ENCODE measurements at places on chromosomes 4 and X. TPM values are rescaled to one million over a fixed set of nuclear protein-coding genes. Genes with fewer than 3 reads are reported as not detected.

DNA sequence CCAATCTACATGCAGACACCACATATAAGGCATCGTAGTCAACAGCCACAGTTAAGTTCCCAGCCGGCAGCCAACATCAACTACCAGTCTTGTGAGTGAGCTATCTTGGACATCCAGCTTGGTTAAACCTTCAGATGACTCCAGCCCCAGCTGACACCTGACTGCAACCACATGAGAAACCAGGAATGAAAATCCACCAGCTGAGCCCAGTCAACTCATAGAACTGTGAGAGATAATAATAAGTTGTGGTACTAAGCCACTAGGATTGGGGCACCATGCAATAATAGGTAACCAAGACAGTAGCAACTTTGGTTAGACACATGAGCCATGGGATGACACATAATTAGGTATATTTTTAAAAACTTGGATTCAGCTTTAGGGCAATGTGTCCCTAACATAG lies 188.1 kb upstream of the BCOR start:
- no peak for DNase-seq

DNA sequence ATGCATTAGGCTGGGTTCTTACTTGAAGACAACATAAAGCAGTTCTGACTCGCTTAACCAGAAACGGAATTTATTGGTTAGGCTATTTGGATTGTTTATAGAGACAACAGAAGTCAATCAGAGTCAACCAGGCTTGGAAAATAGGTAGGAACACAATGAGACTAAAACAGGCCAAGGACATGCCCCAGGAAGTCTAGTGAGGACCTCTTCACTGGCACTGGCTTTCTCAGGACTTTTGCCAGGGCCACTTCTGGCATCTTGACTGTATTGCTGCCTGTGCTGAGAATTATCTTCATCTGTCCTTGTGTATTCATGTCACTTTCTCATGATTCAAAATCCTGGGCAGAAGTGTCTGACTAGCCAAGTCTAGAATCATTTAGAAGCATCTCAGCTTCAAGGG lies 19.6 kb downstream of the PGAM4 start:
- DNase-seq: no peak

Gene TMEM271
- not detected for total RNA-seq

DNA sequence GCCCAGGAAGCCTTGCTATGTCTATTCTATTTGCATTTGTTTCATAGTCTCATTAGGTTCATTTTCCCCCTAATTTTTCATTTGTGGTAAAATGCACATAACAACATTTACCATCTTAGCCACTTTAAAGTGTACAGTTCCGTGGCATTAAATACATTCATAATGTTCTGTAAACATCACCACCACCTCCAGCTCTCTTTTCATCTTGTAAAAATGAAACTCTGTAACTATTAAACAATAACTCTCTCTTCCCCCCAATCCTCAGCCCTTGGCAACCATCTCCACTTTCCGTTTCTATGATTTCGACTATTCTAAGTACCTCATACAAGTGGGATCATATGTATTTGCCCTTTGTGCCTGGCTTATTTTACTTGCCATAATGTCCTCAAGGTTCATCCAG lies 19.9 kb downstream of the ARHGEF38 start:
- DNase-seq: no peak

DNA sequence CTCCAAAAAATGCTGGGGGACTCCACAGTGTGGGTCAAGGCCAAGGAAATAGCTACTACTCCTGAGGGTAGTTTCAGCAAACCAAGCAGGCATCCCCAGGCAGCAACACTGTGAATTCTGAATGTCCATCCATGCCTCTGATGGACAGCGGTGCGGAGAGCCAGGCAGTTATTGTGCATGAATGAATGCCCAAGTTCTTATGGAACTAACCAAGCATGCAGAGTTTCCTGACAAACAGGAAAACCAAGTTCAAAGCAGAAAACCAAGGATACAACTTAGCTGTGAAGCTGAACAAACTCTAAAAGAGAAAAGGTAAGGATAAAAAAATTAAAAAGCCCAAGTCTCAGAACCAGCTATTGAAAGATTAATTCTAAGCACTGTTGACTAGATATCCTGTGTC lies 642.6 kb upstream of the HS3ST1 start:
- no peak for DNase-seq

DNA sequence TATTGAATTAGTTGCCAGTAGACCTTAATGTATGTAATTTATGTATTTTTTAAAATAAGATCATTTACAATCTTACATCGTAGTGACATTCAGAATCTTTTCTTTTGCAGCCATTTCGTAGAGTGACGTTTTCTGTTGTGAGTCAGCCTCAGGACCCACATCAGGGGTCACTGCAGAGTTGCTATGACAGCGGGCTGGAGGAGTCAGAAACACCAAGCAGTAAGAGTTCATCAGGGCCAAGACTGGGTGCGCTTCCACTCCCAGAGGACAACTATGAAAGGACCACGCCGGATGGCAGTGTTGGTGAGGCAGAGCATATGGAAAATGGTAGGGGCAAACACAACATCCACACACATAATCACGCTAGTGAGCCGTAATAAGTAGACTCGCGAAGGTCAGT lies 199.9 kb downstream of the PCDH7 start:
- no peak for DNase-seq

Gene SMC1A
- total RNA-seq: 55.7 TPM

- DNase-seq: no peak
Measured at GRCh38 chr4:129672941-129673340, 577.0 kb downstream of the C4orf33 start.

- no peak for DNase-seq
Measured at GRCh38 chrX:10106806-10107205, 50.0 kb upstream of the CLCN4 start.

GRCh38 chr4:74293558-74293957 lies 14.7 kb upstream of the EPGN start:
- no peak for DNase-seq

Gene HGFAC
- total RNA-seq: not detected

Gene S100G
- total RNA-seq: not detected

GRCh38 chr4:91330555-91331137 lies 973.1 kb upstream of the GRID2 start:
- DNase-seq: no peak

GRCh38 chr4:161519611-161520010 lies 644.2 kb downstream of the FSTL5 start:
- no peak for DNase-seq

GRCh38 chrX:19739683-19740082 lies 147.7 kb downstream of the SH3KBP1 start:
- DNase-seq: peak; percentile 72

DNA sequence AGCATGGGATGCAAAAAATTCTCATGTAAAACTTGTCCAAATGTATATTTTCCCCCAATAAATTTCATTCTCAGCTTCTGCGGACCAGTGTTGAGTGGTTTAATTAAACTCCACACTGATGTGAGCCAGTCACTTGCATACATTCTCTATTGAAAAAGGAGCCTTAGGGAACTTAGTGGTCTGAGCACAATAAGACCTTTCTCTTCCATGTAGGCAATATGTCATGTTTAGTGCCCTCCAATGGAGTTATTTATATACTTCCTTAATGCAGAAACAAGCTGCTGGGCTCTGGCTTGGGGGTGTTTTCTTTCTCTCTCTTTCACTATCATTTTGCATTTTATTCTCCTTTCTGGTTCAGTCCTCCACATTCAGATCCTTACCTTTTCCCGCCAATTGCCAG lies 196.9 kb downstream of the ANAPC10 start:
- DNase-seq: no peak

Gene ADH1A
- not detected for total RNA-seq

GRCh38 chrX:71919431-71919830 lies 8.8 kb downstream of the NHSL2 start:
- DNase-seq: no peak

Gene FRAS1
- total RNA-seq: 10.3 TPM

DNA sequence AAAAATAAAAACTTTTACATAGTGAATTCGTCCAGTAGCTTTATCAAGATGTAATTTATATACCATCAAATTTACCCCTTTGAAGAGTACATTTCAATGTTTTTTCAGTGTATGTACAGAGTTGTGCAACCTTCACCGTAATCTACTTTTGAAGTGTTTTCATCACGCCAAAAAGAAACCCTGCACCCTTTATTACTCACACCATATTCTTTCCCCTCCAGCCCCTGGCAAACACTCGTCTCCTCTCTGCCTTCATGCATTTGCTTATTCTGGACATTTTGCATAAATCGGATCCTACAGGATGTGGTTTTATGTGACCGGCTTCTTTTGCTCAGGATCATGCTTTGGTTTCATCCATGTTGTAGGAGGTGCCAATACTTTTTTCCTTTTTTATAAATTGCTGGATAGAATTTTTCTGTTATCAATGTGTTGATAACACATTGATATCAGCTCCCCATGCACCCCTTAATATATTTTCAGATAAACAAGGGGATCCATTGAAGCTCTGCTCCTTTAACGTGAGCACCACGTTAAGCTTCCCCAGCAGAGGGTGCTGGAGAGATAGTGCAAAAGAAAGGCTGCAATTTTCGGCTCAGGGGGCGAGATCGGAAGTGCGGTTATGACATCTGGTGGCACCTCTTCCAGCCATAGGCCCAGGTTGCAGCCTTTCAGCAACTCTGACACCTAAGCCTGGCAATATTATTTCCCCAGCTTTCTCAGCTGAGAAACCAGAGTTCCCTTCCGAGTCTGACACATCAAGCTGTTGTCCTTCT lies 100.1 kb upstream of the VCX3B start:
- no peak for DNase-seq

GRCh38 chrX:13123247-13123856 lies 78.9 kb upstream of the FAM9C start:
- no peak for DNase-seq

Gene ZNF674
- total RNA-seq: 6.9 TPM

DNA sequence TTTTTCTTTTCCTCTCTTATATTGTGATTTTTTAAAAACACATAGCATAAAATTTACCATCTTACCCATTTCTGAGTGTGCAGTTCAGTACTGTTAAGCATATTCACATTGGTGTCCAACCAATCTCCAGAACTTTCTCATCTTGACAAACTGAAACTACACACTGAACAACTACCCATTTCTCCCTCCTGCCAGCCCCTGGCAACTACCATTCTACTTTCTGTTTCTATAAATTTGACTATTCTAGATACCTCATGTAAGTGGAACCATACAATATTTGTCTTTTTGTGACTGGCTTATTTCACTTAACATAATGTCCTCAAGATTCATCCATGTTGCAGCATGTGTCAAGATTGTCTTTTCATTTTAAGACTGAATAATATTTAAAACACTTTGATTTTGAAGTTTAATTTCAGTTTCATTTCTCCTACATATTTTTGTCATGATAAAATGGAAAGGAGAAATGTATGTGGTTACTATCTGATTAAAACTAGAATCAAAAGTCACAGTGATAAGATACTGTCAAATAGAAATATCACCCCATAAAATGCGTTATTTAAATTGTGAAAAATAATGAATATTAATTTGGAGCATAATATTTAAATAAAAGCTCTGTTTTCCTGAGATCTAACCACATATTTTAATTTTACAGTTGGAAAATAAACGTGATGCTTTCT lies 122.8 kb downstream of the DIPK2B start:
- DNase-seq: no peak

Gene PARM1
- total RNA-seq: not detected

DNA sequence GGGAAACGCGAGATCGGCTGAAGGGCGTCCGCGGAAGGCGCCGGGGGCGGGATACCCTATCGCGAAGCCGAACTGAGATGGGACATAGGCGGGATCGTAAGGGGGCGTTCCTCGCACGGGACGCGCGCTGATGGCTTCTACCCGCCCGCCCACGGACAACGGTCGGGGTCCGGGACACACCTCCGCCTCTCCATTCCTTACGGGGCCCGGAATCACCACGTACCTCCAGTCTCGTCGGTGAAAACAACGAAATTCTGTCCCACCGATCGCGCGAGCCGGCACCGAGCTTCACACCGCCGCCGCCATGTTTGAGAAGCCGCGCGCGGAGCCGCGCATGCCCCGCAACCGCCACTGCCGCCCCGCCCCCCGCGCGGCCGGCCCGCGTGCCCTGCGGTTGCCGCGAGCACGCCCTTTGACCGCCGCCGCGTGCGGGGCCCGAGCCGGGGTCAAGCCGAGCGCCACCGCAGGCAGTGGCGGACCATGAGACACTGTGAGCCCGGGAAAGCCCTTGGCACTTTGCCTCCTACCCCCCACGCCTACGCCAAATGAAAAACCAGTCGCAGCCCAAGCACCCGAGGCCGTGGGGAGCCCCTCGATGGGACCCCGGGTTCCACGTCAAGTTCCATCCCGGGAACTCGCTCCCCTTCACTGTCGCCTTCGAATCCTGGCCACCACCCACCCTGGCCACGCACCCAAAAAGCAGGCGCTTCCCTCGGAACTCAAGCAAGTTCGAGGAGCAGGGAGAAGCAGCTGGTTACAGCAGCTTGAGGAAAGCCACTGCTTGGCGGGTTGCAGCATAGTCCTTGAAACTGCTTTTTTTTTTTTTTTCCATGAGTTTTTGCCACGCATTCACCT lies at the start of gene SCML2:
TSS of gene SCML2 (minus strand) at position 320 of the 855 bp plus-strand sequence. CDS start 20,617 bp downstream, outside the sequence.
- peak; percentile 24 for DNase-seq

Gene MCF2
- total RNA-seq: not detected

Gene TXLNG
- total RNA-seq: 8.2 TPM

GRCh38 chrX:37785569-37785968 lies 5.7 kb downstream of the CYBB start:
- no peak for DNase-seq

Gene MID1
- 18.8 TPM for total RNA-seq

Measured in HFFc6 (cell line).